Head of caudate nucleus (tissue), 42 donors: ENCODE measurements at places on chromosomes 4 and X.

GRCh38 chr4:174522183-174523024 is at the start of gene HPGD:
Gene HPGD (minus strand): TSS chr4:174522488. CDS start chr4:174522451, 37 bp downstream.
- DNase-seq, result peak; percentile 2

GRCh38 chr4:8296491-8296890 is 26.9 kb downstream of the HTRA3 start:
- DNase-seq, result no peak

DNA sequence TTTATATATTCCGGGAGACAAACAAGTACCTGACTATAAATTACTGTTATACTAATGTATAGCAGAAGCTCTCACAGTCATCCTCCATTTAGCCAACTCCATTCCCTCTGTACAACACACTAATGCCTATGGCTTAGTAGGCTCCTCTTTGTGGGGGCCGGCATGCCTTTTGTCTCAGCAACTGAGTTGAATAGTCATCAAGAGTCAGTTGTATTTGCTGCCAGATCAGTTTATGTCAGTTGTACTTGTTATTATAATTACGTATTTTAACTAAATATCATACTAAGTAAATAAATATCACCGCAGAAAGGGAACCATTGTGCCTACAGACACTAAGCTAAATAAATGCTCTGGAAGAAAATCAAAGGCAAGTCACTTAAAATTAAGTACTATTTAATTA is 9.9 kb downstream of the PRMT9 start:
- DNase-seq, result no peak

DNA sequence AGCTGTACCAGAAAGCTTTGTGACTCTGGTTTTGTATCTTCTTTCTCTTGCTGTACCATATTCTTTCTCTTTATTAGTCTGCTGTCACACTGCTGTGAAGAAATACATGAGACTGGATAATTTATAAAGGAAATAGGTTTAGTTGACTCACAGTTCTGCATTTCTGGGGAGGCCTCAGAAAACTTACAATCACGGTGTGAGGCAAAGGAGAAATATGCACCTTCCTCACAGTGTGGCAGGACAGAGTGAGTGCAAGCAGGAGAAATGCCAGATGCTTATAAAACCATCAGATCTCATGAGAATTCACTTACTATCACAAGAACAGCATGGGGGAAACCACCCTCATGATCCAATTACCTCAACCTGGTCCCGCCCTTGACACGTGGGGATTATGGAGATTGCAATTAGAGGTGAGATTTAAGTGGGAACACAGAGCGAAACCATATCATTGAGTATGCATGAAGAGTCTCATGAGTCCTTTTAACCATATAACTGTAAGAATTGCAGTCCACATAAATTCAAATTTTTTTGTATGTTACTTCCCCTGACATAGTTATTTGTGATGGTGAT is 67.4 kb upstream of the INPP4B start:
- no peak for DNase-seq

GRCh38 chr4:8182858-8183725 is 16.0 kb upstream of the SH3TC1 start:
- DNase-seq, result no peak

DNA sequence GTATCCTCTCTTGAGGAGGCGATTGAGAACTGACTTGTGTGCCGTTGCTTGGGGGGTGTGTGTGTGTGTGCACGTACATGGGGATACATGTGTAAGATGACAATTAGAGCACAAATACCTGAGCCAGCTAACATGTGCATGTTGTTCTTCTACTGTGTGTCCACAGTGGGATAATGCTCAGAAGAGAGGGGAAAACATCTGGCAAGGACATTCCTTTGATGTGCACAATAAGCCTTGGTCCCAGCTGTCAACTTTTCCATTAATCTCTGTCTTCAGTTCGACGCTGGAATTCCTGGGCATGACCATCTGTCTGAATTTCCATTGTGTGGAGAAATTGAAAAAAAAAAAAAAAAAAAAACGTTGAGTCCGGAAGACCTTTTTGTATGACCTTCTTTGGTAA is 592.0 kb upstream of the GALNTL6 start:
- DNase-seq, result no peak

GRCh38 chrX:151973851-151974335 is 583 bp downstream of the GABRE start:
- no peak for DNase-seq

- no peak for DNase-seq
Measured at GRCh38 chr4:76563454-76564122, 128.6 kb downstream of the SHROOM3 start.

- no peak for DNase-seq
Measured at GRCh38 chrX:150546711-150547153, 21.7 kb upstream of the MTM1 start.

GRCh38 chr4:76751612-76752343 is 146.2 kb downstream of the SOWAHB start:
- DNase-seq, result no peak

GRCh38 chrX:78527263-78527662 is 131.9 kb downstream of the RTL3 start:
- DNase-seq, result no peak

- DNase-seq, result no peak
Measured at GRCh38 chr4:41535911-41536371, 2.0 kb upstream of the LIMCH1 start.

DNA sequence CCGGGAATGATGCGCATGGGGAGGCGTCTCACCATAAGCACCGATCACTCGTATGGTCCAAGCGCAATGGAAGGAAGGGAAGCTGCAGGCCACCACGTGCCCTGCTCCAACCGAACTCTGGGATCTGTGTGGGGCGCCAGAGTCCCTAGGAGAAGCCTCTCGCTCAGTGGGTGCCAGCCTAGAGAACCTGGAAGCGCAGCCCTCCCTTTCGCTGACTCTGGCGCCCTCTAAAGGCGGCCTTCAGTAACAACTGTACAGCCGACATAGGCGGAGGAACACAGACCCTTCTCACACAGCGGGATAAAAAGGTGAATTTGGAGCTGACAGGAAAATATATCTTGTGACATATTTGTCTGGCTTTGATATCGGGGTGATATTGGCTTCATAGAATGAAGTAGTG is 76.0 kb downstream of the INTS6L start:
- DNase-seq, result no peak

DNA sequence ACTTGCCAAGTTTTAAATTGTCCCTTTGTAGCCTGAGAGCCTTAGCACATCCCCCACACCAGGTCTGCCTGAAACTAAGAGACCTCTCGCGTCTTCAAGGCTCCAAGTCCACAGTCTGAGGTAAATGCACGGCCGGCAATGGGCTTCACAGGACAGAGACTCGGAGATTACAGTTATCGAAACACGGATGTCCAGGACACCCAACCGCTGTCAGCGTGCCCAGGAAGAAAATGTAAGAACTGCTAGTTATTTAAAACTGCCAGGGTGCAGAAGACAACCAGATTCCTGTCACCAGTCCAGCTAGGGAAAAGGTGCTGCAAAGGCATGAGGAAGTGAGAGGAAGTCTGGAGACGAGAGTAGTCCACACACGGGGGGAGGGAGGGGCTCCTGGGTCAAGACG is 28.9 kb downstream of the ZNF827 start:
- no peak for DNase-seq

GRCh38 chr4:119834906-119835612 is 206.5 kb upstream of the PDE5A start:
- no peak for DNase-seq

DNA sequence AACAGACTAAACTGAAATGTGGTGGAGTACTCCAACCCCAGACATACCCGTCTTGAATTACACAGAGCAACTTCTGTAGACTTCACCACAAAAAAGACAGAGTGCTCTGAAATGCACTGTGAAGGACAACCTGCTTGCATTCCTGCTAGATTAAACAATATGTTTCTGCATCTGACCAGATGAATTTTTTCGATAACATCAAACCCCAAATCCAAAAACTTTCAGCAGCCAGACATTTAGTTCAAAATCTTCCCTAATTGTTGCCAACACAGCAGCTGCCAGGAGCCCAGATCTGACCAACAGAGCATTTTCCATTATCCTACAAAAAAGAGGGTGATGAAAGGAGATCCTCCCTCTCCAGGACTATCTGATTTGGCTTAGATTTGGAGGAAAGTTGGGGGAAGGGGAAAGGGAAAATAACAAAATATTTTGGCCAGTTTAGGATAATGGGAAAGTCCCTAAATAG is 356.5 kb downstream of the PDGFC start:
- DNase-seq, result no peak

DNA sequence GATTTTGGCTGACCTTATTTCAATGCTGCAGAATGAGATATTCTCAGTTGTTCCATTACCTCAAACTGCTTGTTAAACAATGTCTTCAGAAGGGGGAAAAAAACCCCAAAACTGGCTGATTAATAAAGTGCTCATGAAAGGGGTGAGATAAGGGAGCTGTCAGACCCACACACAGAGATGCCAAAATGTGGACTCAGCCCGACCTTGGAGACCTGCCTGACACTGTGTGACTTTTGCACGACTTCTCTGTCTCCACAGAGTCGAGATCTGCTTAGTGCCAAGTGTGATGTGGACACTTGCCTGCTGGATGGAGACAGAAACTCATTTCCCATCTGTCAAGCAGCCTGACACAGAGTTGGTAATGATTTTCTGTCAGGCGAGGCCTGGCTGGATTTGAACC is 31.5 kb downstream of the REELD1 start:
- no peak for DNase-seq
